ENCODE measurements at places on chromosomes 1 and 21.

DNA sequence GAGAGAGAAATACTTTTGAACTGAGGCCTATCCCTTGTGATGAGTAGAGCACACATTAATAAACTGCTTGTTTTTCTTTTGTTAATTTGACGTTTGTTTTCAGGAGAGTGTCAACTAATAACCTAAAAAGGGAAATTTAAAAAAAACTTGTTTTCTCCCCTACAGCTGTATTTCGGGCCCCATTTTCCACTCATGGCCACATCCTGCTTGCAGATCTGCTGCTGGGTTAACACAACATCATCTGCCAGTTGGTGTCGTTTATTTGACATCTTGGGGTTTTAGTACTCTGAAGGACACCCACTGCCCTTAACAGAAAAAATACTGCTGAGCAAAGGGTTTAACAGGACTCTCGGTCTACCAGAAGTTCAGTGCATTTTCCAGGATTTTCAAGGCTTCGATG is 848 bp upstream of the PYHIN1 start:
- DNase-seq: peak; percentile 23

- DNase-seq: no peak
These were observed 41.5 kb downstream of the LRRC3 start for GRCh38 chr21:44496564-44497550.

- DNase-seq: no peak
These were observed 96.8 kb downstream of the BEND5 start for GRCh38 chr1:48679859-48680258.

DNA sequence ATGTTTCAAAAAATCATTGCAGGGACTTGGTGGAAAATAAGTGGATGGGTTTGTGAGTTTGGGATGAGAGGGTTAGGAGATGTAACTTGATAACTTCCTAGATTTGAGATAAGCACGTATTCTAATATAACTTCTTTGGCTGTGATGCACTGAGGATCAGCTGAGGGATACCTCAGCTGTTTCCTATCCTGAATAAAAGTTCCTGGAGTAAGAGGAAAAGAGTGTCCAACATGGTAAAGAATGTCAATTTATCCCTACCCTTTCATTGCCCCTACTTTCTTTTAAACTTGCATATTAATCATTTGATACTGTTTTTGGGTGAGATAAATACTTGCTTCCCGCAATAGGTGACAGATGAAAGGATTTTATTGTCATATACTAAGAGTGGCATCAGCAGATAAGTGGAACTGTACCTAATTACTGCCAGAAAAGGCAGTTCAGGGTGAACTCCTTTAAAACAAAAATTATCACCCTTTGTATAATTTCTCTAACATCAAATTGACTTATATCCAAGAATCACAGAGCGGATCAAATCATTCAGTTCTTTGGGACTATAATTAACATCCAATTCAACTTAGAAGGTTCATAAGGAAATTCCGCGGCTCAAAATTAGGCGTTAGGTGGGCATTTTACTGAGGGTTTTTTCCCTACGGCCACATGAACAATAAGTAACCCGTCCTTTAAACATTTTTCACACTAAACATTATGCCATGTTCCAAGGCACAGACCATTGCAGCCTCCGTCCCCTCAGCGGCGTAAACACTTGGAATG is 1.4 kb upstream of the SUCO start:
- DNase-seq: no peak

- DNase-seq: no peak
These were observed 2.3 kb upstream of the OPTC start for GRCh38 chr1:203491664-203492063.

GRCh38 chr1:248807067-248807737 is 18.5 kb downstream of the SH3BP5L start:
- no peak for DNase-seq

- DNase-seq: no peak
These were observed 136.4 kb downstream of the AKT3 start for GRCh38 chr1:243713470-243714186.

- no peak for DNase-seq
These were observed 310.2 kb downstream of the MRPL39 start for GRCh38 chr21:25297117-25297516.

- no peak for DNase-seq
These were observed 7.9 kb downstream of the CCNL2 start for GRCh38 chr1:1391225-1391624.

- DNase-seq: no peak
These were observed 361.2 kb downstream of the PRDM2 start for GRCh38 chr1:14061204-14061603.

GRCh38 chr1:208344202-208344857 is 100.1 kb upstream of the PLXNA2 start:
- DNase-seq: no peak

- DNase-seq: no peak
These were observed 39.7 kb upstream of the KCNA3 start for GRCh38 chr1:110714374-110714995.

All from stimulated activated CD8-positive, alpha-beta memory T cell treated with anti-CD3 and anti-CD28 coated beads, Interleukin-4, amount 100 ng/mL, for 4 hours (primary cell).